ENCODE measurements at places on chromosomes 3 and 15. TPM values are rescaled to one million over a fixed set of nuclear protein-coding genes. Genes with fewer than 3 reads are reported as not detected.

The ATP10A gene
- total RNA-seq, result 0.13 TPM

The IL17RD gene
- total RNA-seq, result 10.7 TPM

The TF gene
- 3.9 TPM for total RNA-seq

The GOLGA8H gene
- 0.59 TPM for total RNA-seq

The CKMT1B gene
- 12.8 TPM for total RNA-seq

The SLC51B gene
- total RNA-seq, result not detected

The WDR72 gene
- total RNA-seq, result 0.59 TPM

The STRA6 gene
- 9.2 TPM for total RNA-seq

The GABRA5 gene
- 0.72 TPM for total RNA-seq

The SNX4 gene
- total RNA-seq, result 35.6 TPM

The CHMP2B gene
- total RNA-seq, result 40.7 TPM

Measured in endothelial cell (in vitro differentiated cells).